T follicular helper cell (primary cell): ENCODE measurements at places on chromosomes 7 and 10.

DNA sequence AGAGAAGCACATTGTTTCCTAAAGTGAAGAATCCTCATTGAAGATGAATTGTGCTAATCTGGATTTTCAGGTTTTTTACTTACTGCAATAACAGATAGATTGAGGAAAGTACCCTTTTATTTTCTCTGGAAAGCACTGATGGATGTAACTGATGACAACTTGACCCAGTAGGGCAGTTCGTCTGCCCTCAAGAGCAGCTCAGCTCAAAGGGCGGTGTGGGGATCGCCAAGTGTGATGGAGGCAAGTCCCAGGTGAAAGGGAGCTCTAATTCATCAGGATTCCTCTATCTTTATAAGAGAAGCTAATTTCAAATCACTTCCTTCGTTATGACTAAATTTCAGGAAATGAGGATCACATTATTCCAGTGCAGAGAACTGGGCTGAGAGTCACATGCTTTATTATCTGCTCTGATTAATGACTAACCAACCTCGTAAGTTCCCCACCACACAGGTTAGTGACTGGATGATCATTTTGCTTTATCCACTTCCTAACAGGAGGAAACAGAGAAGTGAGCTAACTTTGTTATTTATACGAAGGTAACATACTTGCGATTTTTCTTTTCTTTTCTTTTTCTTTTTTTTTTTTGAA lies 98.8 kb downstream of the PFKFB3 start:
- DNase-seq, result no peak

GRCh38 chr7:157668221-157668883 lies 331.5 kb downstream of the DNAJB6 start:
- DNase-seq, result no peak

GRCh38 chr7:96415293-96415940 lies 93.5 kb upstream of the SLC25A13 start:
- no peak for DNase-seq

DNA sequence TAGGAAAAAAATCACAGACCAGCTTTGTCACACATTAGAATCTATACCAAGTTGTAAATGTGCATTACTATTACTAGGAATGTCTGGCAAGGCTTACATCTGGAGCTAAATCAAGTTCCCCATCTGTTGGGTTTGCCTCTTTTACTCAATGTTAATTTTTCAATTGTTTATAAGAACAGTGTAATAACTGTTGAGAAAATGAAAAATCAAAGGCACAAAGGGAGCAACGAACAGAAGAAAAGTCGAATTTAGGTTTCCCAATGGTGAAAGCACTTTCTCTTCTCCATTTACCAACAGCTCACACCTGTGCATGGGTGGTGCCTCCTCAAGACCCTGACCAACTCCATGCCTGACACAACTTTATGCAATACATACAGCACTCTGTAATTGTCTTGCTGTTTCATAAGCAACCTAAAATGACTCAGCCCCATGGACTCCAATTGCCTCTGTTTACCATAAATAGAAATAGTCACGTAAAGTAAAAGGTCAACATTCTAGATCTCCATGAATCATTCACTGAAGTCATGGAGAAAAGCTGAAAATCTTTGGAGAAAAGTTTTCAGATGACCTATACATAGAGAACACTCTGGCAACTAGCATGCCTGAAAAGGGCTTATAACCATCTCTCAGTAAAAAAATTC lies 95.5 kb upstream of the KCNIP2 start:
- no peak for DNase-seq
